Fibroblast of upper back skin (primary cell): ENCODE measurements at places on chromosomes 12 and 14.

DNA sequence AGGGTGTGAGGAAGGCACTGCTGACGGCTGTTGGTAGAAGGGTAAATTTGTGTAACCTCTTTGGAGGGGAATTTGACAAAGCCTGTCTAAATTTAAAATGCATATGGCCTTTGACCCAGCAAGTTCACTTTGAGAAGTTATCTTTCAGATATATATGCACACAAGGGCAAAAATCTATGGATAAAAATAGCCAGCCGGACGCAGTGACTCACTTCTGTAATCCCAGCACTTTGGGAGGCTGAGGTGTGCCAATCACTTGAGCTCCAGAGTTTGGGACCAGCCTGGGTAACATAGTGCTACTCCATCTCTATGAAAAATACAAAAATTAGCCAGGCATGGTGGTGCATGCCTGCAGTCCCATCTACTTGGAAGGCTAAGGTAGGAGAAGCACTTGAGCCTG is 13.4 kb downstream of the UBC start:
- no peak for DNase-seq

GRCh38 chr12:94458877-94459727 is 565 bp downstream of the CEP83 start:
- DNase-seq: peak; percentile 25

- peak; percentile 26 for DNase-seq
Measured at GRCh38 chr12:75623631-75624154, 112.3 kb upstream of the KRR1 start.

- peak; percentile 41 for DNase-seq
Measured at GRCh38 chr12:81644503-81644902, 114.6 kb downstream of the PPFIA2 start.

GRCh38 chr14:96204151-96205058 is at the start of gene BDKRB2:
BDKRB2 (plus strand) TSS chr14:96204839; CDS start chr14:96237108, 32,269 bp downstream.
- peak; percentile 78 for DNase-seq

DNA sequence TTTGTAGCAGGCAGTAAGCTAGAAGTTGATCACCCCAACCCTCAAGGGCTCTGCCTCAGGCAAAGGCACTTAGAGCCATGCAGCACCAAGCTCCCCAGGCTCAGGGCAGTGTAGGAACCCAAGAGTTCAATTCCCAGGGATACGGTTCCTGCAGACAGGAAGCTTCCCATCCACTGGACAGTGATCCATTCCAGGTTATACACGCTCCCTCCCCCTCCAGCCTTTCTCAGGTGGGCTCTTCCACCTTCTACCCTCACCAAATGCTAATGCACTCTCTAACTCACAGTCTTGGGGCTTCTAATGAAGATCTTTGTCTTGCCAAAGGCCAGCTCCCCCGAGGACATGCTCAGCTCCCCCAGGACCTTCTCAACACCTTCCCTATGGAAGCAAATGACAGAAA is 12.7 kb downstream of the MYO1A start:
- DNase-seq: no peak

GRCh38 chr14:74203639-74204038 is 35.6 kb upstream of the VSX2 start:
- no peak for DNase-seq

DNA sequence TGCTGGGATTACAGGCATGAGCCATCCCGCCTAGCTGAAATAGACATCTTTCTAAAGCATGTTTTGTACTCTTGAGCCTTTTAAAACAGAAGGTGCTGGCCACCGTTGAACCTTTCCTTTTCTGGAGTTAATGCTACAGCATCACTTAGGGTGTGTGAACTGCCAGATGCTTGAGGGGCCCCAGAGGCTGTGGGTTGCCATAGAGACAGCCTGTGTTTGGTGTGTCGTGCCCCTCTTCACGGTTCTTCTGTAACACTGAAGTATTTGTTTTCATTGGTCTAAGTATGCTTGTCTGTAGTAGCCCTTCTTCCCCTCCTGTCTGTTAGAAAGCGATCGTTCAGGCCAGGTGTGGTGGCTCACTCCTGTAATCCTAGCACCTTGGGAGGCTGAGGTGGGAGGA is 30.8 kb downstream of the PLEKHG3 start:
- no peak for DNase-seq

GRCh38 chr12:109597795-109598427 is 24.3 kb downstream of the MVK start:
- peak; percentile 80 for DNase-seq

DNA sequence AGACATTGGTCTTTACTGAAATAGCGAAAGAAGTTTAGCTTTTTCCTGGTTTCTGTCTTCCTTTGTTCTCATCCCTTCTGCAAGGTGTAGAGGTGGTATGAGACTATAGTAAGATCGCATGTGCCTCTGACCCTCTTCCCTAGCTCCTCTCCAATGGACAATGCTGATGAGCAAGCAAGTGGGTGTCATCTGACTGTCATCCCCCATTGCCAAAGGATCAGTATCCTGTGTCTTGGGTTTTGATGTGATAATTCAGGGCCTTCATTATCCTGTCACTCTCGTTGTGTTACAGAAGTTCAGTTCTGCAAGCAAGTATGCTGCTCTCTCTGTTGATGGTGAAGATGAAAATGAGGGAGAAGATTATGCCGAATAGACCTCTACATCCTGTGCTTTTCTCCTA is 10.0 kb upstream of the TNS2 start:
- DNase-seq: no peak

GRCh38 chr12:131133015-131133905 is 179.6 kb downstream of the ADGRD1 start:
- DNase-seq: no peak

DNA sequence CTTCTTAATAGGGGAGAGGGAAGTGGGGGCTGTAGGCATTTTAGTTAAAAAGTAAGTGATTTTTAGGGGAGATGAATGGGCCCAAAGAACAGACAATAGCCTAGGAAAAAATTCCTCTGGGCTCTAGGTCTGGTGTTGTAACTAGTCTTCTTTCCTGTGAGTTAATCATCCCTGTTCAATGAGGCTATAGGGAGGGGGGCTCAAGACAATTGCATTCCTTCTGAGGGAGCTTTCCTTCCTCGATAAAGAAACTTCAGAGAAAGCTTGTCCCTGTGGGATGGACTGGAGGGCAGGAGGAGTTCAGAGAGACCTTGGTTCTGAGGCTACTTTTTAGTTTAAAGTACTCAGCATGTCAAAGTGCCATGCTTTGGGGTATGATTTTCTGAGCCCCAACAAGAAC is 127.2 kb downstream of the BBS10 start:
- DNase-seq: no peak

GRCh38 chr14:29056041-29056566 is 289.5 kb downstream of the FOXG1 start:
- no peak for DNase-seq

DNA sequence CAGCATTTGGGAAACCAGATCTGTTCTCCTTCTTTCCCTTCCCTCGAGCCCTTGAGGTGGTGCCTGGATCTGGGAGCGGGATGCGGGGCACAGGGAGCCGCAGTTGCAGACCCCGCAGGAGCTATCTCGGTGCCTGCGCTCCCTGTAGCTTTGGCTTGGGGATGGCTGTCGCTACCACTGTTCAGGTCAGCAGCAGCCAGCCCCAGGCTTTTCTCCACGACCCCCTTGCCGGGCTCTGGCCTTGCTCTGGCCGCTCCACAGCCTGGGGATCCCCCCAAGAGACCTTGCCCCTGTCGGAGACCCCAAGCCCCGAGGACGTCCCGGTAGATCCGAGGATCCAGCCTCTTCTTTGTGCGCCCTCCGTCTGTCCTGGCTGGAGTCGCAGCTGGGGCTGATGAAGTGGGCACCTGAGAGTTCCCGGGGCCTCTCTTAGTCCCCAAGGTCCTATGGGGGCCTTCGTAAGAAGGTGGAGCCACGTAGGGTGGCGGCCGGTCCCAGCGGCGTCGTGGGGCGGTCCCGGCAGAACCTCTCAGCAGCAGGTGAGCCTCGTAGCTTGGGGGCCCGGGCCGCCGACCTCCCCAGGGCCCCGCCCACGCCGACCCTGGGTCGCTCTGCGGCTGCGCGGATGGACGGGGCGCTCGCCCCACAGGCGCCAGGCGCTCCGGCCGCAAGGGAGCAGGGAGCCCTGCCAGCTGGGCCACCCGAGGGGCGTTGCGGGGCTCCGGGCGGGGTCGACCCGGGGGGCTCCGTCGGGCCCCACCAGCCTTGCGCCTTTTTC is 1.3 kb downstream of the DDN start:
- no peak for DNase-seq

- DNase-seq: peak; percentile 31
Measured at GRCh38 chr14:63200767-63201166, 3.5 kb upstream of the RHOJ start.

DNA sequence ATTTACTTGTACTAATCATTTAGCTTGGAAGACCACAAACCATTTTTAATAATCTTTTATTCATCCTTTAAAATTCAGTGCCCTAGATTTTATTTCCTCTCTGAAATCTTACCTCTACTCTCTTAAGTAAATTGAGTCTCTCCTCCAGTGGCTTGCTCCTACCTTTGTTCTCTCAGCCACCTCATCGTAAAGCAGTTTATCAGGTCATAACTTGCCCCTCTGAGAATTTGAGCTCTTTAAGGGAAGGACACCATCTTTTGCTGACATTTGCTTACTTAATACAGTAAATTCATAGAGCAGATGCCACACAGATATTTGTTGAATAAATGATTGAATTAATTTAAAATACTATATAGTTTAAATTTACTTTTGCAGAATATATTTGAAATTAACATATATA is 794.3 kb downstream of the C12orf50 start:
- no peak for DNase-seq

GRCh38 chr14:87975636-87976035 is 17.3 kb downstream of the GALC start:
- peak; percentile 12 for DNase-seq

DNA sequence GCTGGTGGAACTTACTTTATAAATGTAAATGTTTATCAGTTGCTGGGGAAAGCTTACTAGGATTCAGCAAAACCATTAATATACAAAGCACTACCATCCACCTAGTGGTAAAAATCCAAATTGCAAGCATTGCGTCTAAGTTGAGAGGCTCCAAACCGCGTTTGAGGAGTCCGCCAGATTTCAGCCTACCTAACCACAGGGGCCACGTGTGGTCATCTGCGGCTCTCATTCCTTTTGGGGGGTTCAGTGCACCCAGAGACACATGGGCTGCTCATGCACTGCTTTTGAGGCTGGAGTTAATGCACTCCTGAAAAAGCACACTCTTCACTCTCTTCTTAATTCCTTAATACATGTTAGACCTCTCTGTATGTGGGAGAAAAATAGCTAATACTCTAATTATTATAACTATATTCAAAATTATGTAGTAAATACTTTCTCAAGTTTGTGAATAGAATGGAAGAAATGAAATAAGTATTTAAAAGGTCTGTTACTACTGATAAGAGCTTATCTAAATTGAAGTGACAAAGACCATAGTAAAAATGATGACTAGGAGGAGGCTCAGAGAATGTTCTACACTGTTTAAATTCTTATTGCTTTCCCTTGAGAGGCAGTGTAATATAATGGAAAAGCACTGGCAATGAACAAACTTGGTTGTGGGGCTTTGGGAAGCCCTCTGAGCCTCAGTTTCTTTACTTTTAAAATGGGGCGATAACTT is 41.4 kb upstream of the MANSC4 start:
- peak; percentile 81 for DNase-seq

DNA sequence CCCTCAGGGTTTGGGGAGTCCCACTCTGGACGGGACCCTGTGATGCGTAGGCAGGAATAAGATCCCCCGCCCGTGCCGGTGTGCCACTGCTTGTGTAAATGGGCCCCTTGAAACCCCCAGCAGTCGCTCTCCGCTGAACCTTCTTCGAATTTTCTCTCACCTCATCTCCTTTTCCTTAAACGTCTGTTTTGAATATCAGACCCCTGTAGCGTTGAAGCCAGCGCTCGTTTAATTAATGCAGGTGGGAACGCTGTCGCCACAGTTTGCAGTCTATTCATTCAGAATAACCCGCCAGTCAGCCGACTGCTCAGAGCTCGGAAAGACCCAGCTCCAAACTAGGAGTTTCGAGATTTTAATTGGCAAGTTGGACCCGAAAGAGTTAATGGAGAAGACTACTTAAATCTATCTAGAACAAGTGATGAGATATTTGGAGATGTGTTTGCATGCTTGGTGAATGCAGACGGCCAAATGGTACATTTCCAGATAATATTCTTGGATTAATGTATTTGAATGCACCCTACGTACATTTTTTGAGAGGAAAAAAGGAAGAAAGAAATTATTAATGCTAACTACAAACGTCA is 739 bp upstream of the PPP2R5E start:
- DNase-seq: no peak

- DNase-seq: no peak
Measured at GRCh38 chr12:47591795-47592194, 114.0 kb downstream of the RPAP3 start.

DNA sequence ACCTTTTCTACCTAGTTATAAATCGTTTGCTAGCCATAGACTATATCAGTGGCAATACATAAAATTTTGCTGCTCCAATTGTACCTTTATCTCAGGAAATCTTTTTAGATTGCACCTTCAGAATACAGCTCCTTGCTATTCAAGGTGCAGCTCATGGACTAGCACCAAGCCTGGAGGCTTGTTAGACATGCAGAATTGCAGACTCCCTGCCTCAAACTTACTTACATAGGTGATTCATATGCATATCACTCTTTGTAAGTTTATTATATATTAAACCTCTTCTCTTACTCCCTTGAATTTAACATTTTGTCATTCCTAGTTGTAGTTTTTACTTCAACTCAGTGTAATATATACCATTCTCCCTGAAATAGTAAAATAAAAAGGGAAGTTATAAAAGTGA is 195.4 kb upstream of the PDZRN4 start:
- no peak for DNase-seq

DNA sequence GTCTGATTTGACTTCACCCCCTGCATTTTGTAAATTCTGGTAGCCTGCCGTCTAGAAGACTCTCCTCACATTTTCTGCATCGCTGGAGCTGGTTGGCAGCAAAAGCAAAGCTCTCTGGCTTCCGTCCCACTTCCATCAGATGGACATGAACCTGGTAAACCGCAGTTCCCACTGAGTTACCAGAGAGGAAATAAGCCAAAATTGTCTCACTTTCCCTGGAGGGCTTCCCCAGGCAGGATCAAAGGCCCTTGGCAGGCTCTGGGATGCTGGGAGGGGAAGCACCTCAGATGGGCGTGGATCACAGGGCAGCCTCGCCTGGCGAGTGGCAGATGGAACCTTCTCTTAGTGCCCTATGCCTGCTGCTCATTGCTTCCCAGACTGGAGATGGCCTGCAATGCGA is 243.5 kb downstream of the TMEM132C start:
- DNase-seq: no peak

DNA sequence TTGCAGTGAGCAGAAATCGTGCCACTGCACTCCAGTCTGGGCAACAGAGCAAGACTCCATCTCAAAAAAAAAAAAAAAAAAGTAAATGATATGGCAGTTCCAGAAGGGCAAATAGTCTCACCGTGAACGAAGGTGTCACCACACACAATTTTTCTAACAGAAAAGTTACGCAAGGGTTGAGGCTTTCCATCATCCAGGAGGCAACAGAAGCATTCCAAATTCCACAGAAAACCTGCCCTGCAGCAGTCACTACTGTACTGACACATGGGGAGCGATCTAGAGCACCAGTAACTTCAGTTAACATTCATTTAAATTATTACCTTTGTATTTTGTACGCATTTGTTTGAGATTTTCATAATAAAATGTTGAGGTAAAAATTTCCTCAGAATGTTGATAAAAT is 24.8 kb downstream of the TMCC3 start:
- no peak for DNase-seq

- DNase-seq: peak; percentile 91
Measured at GRCh38 chr12:67509666-67510386, 138.7 kb upstream of the DYRK2 start.

GRCh38 chr12:47377414-47378221 is 297.9 kb upstream of the AMIGO2 start:
- DNase-seq: peak; percentile 96

GRCh38 chr12:11814374-11814773 is 164.9 kb downstream of the ETV6 start:
- DNase-seq: peak; percentile 83
